GM23338 (cell line): ENCODE measurements at places on chromosomes 1 and 21.

GRCh38 chr1:12244078-12244477 lies 14.2 kb downstream of the VPS13D start:
- peak; percentile 72 for DNase-seq

- no peak for DNase-seq
These were observed 116.3 kb downstream of the NCAM2 start for GRCh38 chr21:21114461-21114860.

- peak; percentile 68 for DNase-seq
These were observed 182.7 kb downstream of the PCP4 start for GRCh38 chr21:40049931-40050290.

GRCh38 chr1:78673120-78673519 lies 23.5 kb downstream of the IFI44 start:
- peak; percentile 70 for DNase-seq

DNA sequence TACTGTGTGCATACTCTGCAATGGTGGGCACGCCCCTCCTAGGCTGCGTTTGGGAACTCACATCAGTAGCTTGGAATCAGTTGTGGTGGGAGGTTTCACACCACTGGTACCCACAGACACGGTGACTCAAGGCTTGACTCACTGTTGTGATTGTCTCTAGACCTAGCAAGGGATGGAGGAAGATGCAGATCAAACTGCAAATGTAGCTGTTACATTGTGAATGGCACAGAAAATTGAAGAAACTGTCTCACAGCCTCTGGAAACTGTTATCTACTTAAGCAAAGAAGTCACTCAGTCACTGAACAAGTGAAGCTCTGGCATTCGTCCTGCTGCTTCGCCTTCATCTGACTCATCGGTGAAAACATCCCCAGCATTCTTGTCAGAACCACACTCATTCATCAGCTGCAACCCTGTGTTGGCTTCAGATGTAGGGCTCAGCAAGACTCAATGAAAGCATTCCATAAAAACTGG lies 59.5 kb downstream of the POFUT2 start:
- no peak for DNase-seq

GRCh38 chr1:203932556-203932955 lies 71.2 kb downstream of the SNRPE start:
- no peak for DNase-seq

DNA sequence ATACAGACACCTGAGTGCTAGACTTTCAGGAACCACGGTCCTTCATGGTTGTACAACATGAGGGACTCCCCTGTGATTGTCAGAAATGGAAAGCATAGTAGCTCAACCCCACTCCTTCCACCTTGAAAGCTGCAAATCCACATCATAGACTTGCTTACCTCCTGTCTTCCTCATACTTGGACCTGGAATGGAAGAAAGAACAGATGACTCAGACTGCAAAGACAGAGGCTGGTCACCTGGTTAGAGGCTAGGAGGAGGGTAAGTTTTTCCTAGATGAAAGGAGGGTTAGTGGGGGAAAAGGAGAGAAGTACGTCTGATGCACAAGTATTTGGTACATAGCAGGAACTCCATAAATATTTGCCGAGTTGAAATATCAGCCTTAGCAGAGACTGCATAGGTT lies 37.2 kb downstream of the LRRC71 start:
- no peak for DNase-seq

- no peak for DNase-seq
These were observed 11.1 kb downstream of the EFCAB7 start for GRCh38 chr1:63534406-63534805.

GRCh38 chr1:207970329-207971233 lies 59.7 kb upstream of the CD34 start:
- peak; percentile 5 for DNase-seq

DNA sequence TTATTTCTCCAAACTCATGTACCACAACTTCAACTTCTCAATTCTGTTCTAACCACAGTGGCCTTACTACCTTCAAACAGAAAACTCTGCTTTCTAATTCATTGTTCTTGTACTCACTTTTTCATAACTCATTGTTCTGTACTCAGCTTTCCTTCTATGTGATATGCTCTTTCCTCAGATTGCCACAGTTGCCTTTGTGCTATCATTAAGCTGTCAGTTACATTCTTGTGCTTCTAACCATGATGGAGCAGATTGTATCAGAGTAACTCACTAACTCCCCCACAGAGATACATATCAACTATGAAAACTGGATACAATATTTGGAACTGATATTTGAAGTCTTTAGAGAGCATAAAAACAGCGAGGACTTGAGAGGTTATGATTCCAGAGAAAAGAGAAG lies 1213.7 kb downstream of the KCNT2 start:
- no peak for DNase-seq

DNA sequence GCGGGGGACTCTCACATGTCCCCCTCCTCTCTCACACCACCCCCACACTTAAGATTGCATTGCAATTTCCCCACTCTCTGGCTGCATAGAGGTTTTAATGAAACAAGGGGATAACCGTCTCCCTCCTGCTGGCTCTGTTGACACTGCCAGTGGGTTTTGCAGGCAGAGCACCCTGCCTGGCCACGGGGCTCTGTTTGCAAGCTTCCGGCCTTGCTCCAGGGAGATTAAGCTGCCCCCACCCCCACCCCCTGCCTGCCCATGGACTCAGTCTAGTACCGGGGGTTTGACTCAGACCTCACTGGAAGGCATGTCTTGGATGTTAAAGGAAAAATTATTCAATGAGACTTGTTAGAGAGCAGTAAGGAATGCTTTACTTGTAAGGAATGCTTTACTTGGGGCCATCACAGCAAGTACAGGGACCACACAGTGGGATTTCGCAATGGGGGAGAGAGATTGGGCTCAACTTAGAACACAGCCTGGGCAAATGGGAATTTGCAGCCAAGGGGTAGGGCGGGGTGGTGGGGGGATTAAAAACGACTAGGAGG lies 101.0 kb downstream of the AJAP1 start:
- DNase-seq: no peak

GRCh38 chr1:177082855-177083693 lies 81.4 kb downstream of the ASTN1 start:
- no peak for DNase-seq

DNA sequence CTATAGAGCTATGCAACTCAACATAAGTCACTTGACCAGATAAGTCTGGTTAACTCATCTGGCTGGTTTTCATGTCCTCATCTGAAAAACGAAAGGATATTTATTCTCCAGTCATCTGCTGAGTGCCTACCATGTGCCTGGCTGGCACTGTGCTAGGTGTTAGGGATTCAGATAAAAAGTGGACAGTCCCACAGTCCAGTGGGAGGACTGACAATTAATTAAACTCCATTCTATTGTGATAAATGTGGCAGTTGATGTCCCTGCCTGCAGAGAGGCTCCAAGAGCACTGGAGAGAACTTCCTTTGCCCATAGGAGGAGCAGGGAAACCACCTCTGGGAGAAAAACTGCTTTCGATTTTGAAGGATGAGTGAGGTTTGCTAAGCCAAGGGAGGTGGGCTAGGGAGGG lies 5.4 kb downstream of the NUAK2 start:
- no peak for DNase-seq
